ENCODE measurements at places on chromosomes 5 and 9. TPM values are rescaled to one million over a fixed set of nuclear protein-coding genes. Genes with fewer than 3 reads are reported as not detected.

The PCDHGA2 gene
- 0.27 TPM for total RNA-seq

DNA sequence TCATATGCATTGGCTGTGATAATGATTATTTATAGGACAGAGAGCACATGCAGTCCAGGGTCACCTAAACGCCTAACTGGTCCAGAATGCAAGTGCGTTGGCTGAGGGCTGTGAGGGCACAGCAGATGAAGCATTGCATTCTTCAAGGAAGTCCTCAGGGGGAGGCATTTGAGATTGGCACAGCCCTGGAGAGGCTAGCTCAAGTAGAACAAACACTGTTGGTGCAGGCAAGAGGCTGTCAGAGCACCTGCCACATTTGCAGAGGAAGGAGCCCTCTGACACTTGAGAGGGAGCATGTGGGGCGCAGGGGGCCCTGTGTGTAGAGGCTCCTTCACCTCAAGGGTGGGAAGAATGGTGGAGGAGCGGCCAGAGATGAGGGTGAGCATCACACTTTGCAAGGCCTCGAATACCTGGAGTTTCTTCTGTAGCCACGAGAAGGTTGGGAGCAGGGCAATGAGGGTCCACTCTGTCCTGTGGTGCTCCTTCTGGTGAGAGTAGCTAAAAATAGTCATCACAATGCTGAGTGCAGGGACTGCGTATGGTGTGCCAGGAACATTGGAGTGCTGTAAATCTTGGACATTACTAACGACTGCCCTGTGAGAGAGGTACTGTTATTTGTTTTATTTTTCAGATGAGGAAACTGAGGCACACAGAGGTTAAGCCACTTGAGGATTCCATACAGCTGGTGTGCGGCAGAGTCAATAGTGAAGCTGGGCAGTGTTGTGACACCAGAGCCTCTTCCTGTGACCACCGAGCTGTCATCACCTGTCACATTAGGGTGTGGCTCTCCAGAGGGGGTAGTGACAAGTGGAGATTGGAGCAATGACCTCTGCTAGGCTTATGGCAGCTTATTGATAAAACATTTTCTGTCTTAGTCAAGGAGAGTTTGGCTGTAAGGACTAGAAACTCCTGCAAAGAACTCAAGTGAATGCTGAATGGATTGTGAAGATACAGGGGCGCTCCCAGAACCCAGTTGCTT lies 100.2 kb downstream of the PIP5K1B start:
- no peak for DNase-seq

The RIC1 gene
- 13.2 TPM for total RNA-seq

DNA sequence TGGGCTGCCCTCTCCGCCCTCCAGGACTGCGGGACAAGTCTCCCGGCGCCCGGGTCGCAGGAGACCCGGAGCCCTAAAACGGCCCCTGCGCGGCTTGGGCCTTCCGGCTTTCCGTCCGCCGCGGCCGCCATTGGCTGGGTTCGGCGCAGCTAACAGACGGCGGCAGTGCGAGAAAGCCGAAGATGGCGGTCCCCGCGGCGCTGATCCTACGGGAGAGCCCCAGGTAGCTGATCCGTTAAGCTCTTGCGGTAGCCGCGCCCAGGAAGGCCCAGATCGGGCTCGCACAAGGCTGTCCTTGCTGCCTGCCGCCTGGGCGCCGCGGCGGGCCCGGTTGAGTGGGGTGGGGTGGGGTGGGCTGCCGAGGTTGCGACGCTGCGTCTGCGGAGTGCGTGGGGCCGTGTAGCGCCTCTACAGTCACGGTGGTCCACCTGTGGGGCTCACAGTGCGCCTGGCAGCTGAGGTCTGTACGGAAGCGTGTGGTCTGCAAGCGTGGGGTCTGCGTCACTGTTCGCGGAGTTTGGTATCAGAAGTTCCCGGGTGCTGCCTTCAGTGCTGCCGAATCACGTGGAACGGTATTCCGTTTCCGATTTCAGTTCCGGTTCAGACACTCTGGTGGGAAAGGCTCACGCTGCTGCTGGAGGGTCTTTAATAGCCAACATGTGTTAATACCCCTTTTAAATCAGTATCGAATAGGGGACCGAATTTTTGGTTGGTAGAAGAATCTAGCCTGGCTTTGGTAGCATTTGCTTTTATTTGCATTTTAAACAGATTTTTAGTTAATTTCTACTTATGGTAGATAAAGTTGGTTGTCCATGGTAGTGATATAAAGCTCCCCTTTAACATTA lies at the start of gene COMMD10:
TSS of gene COMMD10 (plus strand) at position 155 of the 845 bp plus-strand sequence.
- DNase-seq = peak; percentile 78

DNA sequence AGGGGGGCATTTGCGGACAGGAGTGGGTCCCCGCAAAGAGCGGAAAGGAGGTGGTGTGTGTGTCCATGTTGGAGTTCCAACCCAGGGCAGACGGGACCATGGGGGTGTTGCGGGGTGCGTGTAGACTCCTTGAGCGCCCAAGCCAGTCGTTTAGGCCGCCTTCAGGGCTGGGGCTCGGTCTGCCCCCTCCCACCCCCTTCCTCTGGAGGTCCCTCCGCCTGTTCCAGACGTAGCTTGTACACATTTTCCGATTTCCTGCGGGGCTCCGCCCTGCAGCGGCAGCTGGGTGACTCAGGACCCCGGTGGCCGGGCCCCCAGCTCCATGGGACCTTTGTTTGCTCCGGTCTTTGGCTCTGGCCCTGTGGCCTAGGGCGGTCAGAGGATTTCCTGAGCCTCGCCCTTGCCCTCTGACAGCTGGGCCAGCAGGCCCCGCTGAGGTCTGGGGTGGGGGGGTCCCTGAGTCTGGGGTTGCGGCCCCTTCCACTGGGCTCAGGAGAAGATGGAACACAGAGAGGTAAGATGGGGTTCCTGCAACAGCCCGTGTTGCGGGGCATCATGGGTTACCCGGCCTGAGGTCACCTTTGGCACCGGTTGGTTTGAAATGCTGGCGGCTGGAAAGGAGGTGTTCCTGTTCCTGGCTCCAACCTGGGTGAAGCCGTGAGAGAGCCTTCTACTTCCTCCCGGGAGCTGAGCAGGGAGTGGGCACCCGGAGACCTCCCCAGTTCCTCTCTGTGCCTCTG lies 1.5 kb downstream of the PKN3 start:
- no peak for DNase-seq

DNA sequence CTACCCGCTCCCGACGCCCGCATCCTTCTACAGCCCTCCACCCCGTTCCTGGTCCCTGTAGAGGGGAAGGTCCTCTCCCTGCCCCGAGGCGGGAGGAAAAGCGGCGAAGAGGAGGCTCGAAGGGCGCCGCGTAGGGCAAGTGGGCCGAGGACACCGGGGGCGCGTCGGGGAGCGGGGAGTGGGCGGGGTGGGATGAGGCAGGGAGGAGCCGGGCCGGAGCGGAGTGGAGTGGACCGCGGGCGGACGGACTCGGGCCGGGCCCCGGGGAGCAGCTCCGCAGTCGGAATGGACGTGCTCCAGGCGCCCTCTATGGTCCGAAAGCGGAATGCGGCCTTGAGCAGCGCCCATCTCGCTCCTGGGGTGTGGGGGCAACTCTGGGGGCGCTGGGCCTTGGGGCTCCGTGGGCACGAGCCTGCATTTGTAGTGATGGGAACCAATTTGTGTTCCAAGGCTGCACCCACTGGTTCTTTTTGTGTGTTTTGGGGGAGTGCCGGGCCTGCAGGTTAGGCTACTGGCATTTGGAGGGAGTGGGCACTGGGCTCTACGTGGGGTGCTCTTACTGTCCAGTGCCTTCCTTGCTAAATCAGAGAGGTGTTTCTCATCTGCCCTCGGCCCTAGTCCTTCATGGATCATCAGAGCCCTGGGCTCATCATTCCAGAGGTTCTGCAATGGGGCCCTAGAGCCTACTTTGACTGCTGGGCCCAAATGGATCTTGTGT lies 7.3 kb downstream of the IRX1 start:
- DNase-seq = no peak

GRCh38 chr5:171369898-171370297 lies 17.8 kb upstream of the NPM1 start:
- no peak for DNase-seq

GRCh38 chr5:36060420-36060887 lies 6.2 kb downstream of the UGT3A2 start:
- peak; percentile 6 for DNase-seq

DNA sequence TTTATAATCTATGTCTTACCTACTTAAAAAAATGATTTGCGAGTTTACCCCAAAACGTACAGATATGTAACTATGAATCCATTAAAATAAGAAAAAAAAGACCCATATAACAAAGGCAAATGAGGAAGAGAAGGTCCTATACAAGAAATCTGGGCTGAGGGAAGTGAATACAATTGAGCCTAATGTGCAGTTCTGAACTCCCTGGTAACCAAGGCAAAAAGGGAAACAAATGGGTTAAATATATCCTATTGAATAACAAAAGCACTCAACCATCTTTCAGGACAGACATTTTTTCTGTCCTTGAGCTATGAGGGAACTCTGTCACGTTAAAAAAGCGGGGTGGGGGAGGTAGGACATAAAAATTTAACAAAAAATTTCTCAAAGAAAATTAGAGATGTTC lies 78.6 kb downstream of the PTPN3 start:
- DNase-seq = no peak

DNA sequence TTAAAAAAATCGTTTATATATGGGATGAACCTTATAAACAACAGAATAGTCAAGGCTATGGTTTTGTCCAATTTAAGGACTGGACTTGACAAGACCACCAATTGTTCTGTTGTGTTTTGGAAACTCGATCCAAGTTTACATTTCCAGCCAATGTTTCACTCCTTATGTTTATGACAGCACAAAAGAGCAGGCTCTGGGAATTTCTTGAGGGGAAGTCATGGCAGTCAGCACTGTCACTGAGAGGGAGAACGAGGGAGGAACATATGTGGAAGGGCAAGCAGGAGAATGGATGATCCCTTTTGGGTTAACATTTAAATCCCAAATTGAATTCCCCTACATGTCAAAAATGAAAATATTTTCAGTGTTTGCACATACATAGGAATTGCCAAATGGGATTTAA lies 292.5 kb downstream of the MARCHF11 start:
- DNase-seq = no peak

The INSL6 gene
- not detected for total RNA-seq

GRCh38 chr9:132311978-132312377 lies 42.8 kb downstream of the SETX start:
- no peak for DNase-seq

DNA sequence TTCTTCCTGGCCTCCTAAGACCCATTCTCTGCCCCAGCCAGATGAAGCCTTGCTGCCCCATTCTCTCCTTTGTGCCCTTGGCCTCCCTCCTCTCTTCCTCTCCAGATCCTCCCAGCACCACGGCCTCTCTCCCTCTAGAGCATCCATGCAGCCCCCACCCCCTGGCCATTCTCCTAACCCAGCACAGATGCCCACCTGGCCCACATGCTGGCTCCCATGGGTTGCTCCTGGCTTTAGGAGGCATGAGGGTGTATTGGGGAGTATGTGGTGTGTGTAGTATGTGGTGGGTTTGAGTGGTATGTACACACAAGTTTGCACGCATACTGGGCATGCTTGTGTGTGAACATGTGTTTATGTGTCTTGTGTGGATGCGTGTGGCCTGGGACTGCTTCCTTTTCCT lies 47.1 kb downstream of the FOXI1 start:
- DNase-seq = no peak

DNA sequence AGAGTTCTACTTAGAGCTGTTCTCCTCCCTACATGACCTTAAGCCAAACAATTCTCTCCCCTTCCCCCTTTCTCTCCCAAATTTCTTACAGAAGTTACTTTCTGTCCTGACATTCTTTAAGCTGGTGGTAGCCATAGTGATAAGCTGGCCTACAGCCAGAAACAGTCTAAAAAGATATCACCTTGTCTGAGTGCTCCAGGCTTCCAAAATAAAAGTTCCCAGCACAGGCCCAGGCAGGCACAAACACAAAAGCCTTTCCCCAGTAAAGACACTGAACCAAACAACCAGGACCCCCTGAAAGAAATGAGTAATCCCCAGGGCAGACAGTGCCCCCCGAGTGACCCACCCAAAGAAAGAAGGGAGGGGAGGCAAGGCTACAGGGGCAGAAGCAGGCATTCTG lies 19.2 kb downstream of the SIL1 start:
- peak; percentile 34 for DNase-seq

The TCOF1 gene
- total RNA-seq = 84.9 TPM

DNA sequence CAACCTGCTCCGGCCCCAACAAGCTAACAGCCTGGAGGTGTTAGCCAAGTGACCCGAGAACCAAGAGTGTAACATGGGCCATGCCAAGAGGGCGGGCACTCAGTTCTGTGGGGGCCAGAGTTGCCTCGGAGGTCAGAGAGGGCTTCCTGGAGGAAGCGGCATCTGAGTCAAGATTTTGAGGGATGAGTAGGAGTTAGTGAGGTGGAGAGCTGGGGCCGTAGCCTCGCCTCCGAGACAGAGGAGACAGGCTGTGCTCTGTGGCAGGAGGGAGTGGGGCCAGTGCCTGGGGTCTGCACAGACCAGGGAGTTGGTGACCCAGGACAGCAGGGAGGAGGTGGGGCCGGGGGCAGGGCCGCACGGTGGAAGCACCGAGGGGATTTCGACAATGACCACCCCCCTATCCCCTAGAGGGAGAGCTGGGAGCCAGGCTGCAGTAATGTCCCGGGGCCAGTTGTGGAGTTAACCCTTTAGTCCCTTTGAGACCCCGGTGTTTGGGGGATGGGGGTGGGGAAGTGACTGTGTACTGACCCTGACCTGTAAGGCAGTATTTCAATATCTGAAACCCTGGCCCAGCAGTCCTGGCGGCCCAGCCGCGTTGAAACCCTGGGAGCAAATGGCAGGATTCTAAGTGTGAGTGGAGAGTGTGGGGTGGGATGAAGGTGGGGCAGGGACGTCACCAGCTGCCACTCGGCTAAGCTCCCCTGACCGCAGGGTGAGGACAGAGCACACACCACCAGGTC lies 148.7 kb upstream of the COL5A1 start:
- no peak for DNase-seq

DNA sequence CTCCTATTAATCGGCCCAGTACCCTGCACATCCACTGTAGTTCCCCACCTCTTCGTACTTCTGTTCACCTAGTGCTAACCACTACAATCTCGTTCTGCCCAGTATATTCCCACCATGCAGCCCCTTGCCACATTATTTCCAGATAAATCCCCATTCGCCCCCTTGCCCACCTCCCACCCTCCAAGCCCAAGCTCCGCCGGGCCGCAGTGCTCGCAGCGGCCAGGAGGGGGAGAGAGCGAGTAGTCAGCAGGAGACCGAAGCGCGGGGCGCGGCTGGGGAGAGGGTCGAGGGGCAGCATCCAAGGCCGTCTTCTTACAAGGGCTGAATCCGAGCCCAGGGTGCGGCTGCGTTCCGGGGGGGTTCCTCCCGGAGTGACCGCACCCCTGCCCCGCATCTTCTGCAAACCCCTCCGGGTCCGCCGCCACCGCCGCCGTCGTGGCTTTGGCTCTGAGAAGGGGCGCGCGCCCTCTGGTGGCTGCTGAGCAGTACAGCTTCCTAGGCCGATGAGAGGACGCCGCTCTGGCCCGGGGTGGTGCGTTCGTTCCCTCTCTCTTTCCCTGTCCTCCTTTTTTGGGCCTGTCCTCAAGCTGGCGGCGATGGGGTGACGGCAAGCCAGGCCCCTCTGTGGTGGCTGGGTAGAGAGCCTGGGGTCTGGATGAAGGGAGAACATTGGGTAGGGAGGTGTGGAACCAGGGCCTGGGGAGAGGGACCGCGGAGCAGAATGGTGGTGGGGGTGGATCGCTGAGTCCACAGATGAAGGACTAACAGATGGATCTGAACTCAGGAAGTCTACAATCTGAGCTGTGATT lies 30.0 kb upstream of the PSD2 start:
- peak; percentile 72 for DNase-seq
